HT1080 (cell line): ENCODE measurements at places on chromosomes 7 and 10. TPM values are rescaled to one million over a fixed set of nuclear protein-coding genes. Genes with fewer than 3 reads are reported as not detected.

GRCh38 chr7:38953227-38953626 lies 24.5 kb upstream of the POU6F2 start:
- no peak for DNase-seq

GRCh38 chr10:88120599-88121333 lies 257.3 kb downstream of the PTEN start:
- DNase-seq, result no peak

The LIPJ gene
- not detected in 2 replicates for total RNA-seq

- no peak for DNase-seq
These were observed 43.7 kb downstream of the GNA12 start for GRCh38 chr7:2800220-2800930.

GRCh38 chr7:151411551-151411950 lies 1.7 kb upstream of the WDR86 start:
- DNase-seq, result no peak

DNA sequence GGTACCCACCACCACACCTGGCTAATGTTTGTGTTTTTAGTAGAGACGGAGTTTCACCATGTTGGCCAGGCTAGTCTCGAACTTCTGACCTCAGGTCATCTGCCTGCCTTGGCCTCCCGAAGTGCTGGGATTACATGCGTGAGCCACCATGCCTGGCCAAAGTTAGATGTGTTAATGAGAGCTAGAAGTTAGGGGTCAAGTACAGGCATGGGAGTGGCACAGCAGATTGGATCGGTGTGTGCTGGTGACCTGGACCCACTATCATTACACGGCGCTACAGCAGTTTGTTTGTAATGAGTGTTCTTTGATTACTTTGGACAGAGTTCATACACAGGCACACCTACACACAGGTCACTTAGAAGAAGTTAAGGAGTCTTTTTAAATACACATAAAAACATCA lies 36.7 kb downstream of the DNAJB6 start:
- DNase-seq, result no peak

DNA sequence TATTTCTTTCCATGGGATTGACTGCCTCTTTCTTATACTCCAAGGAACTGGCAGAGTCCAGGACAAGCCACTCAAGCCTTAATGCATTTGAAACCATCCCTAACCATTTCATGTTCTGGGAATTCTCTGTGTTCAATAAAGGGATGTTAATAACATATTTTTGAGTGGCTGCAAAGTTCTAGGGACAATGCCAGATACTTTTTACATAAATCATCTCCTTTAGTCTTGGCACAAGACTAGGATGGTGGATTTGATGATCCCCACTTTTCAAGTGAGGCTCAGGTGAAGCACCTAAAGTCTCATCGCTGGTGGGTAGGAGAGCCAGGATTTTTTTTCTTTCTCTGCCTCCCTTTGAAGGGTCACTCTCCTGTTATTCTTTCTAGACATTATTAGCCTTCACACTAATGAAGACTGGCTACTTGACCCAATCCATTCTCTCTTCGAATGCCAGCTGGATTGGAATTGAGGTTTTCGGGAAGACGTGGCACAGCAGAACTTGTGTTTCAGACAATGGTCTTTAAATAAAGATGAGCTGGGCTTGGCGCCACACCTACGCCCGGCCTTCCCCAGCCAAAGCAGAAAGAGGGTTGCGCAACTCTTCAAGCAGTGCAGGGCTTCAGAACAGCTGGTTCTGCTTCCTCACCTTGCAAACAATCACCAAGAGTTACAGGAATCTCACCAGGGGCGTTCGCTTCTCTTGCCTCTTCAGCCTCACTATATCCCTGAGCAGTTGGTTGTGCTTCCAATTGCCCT lies 73.8 kb upstream of the BMPER start:
- DNase-seq, result no peak

DNA sequence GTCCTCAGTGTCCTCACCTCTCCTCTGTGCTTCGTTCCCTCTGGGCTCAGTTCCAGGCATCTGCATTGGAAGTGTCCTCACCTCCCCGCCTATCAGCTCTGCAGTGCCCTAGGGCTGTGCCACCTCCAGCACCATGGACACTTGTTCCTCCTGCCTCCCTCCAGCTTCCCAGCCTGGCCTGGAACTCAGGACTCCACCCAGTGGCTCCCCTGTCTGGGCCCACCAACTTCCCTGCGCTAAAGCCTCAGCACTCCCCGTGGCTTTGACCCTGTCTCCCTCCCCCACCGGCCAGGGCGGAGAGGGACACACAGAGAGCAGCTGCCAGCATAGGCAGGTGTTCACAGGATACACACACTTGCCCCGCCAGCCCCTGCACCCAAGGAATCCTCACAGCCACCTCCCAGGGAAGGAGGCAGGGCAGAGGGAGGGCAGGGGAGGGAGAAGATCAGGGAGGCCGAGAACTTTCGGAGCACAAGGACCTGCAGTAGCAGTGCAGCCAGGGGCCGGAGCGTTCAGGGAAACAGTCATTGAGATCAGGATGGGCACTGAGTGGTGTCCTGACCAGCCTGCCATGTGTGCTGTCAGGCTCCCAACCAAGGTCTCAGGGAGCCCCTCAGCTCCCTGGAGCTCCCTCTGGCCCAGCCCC lies 31.3 kb downstream of the ANXA8 start:
- no peak for DNase-seq

GRCh38 chr10:58840840-58841435 lies 328.3 kb downstream of the BICC1 start:
- no peak for DNase-seq

- DNase-seq, result no peak
These were observed 589.1 kb upstream of the FOXK1 start for GRCh38 chr7:4093035-4093434.

DNA sequence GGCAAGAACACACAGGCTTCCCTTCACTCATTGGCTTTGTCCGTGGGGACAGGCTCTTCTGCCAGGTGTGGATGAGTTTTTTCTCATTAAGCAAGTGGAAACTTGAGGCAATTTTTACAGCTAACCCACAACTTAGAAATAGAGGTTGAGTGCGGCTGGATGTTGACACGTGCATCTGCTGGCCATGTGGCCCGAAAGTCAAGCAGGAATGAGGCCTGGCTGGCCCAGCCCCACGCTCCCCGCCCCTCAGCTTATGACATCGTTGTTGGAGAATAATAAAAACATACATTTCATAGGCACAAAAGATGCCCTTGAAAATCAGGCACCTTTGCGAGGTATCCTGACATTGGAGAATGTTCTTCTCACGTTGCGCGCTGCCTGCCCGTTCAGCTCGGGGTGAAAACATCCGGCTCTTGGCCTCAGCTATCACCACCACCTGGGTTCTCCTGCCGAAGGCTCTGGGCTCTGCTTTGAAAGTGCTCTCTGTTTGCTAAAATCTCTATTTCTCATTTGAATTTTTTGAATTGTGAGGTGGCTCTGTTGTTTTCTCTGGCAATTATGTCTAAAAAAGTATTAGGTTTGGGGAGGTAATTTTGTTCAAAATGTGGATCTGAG lies 310.7 kb downstream of the WDR37 start:
- no peak for DNase-seq

The CALCR gene
- not detected in 2 replicates for total RNA-seq

The FAM131B gene
- 4.7 and 7.0 TPM in 2 replicates for total RNA-seq

GRCh38 chr7:25861164-25861496 lies 290.9 kb upstream of the NFE2L3 start:
- no peak for DNase-seq

DNA sequence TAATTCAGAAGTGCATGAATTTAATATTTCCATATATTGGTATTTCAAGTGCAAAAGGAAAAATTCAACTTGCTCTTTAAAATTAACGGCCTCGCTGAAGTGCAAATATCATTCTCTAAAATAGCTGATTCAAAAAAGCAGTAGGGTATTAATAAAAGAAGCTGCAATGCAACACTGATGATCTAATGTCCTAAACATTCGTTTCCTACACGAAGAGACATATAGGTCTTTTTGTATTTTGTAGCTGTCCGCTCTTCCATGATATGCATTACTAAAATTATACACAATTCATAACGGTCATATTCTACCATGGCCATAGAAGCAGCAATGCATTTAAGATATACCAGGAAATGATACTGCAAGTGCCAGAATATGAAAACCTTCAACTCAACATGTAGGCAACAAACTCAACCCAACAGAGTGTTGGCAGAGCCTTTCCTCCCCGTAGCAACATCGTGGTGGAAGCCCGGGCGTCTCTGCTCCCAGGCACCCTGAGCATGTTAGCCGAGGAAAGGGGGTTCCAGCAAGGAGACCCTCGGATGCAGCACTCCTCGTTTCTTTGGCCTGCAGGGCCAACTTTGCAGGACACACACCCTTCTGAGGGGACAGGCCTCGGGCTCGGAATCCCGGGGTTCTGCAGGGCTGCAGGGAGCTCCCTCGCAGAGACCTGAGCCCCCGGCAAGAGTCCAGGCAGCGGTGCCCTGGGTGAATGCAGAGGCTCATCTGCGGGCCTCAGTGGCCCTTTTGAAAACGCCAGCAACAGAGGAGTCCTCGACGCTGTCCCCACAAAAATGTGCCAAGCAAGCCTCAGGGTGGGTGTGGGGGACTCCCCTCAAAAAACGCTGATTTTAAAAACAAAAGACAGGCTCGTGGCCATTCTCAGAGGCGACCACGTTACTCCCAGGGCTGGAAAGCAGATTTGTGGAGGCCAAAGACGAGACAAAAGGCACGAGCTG lies 1.6 kb downstream of the FAM171A1 start:
- DNase-seq, result peak; percentile 18
